NCI-H446 (cell line): ENCODE measurements at places on chromosomes 5 and 9.

DNA sequence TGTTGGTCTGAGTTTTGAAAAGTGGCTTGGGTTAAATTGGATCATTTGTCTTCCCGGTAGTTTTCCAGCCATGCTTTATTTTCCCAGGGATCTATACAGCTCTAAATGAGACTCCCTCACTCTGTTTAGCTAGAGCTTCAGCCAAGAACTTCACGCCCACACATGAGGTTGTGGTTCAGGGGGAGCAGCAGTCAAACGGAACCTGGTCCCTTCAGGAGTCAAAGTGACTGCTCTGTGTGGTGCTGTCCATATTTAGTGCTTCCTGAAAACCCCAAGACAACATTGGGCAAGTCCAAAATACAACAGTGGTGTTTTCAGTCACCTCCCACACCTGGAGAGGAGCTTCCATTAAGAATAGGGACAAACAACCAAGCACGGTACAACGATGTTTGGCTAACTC lies 90.5 kb downstream of the ANKH start:
- DNase-seq, result no peak

DNA sequence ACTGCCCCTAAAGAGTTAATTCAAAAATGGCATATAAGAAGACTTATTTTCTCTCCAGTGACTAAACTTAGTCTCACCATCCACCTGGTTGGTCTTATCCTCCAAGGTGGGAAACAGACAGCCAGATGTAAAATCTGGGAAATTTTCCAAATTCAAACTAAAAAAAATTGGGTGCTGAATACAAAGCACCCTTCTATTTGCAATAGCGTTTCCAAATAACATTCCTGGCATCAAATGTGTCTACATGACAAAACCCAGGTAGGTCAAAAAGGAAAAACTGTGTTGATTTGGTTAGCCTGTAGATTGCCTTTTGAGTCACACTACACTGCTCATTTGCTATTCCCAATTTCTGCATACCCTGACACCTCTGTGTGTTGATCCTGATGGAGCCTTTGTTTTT lies 252.2 kb downstream of the NR2F1-AS1 start:
- no peak for DNase-seq

- no peak for DNase-seq
These were observed 113.5 kb upstream of the PCA3 start for GRCh38 chr9:76650692-76651091.

- no peak for DNase-seq
These were observed 115.1 kb downstream of the CDC42SE2 start for GRCh38 chr5:131378721-131379541.

- no peak for DNase-seq
These were observed 110.5 kb downstream of the GAS1 start for GRCh38 chr9:86836797-86837196.

GRCh38 chr5:172550996-172551395 lies 90.1 kb upstream of the NEURL1B start:
- DNase-seq, result no peak

DNA sequence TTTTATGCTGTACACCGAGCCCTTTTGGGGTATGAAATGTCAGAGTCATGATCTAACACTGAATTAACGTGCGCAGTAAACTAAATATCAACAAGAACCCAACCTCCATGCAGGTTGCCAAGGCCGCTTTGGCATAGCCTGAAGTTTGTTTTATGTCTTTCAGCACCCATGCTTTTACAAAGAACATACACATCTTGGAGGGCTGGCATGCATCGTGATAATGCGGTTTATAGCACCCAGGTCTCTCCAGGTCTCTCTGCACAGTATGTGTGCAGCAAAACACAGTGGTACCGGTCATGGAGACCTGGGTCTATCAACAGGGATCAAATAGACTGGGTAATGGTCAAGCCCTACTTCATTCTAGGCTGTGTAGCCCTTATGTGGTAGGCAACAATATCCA lies 11.8 kb downstream of the NPR3 start:
- DNase-seq, result no peak

DNA sequence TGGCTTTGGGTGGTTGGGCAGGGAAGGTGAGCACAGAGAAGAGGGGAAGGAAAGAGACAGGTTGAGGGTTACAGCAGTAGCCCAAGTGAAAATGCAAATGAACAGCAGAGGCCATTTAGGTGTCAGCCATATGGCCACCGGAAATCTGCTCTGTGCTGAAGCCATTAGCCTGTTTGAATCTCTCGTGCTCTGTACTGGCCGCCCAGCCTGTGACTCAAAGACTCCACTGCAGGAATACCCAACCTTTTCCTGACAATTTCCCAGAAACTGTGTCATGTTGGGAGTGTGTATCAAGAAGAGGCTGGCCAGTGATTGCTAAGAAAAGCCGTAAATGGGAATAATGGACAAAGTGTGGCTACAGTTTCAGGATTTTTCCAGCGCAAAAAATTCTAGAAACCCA lies 35.9 kb upstream of the RAI14 start:
- no peak for DNase-seq

- DNase-seq, result peak; percentile 28
These were observed 73.2 kb upstream of the EPB41L4A start for GRCh38 chr5:112492291-112492690.

DNA sequence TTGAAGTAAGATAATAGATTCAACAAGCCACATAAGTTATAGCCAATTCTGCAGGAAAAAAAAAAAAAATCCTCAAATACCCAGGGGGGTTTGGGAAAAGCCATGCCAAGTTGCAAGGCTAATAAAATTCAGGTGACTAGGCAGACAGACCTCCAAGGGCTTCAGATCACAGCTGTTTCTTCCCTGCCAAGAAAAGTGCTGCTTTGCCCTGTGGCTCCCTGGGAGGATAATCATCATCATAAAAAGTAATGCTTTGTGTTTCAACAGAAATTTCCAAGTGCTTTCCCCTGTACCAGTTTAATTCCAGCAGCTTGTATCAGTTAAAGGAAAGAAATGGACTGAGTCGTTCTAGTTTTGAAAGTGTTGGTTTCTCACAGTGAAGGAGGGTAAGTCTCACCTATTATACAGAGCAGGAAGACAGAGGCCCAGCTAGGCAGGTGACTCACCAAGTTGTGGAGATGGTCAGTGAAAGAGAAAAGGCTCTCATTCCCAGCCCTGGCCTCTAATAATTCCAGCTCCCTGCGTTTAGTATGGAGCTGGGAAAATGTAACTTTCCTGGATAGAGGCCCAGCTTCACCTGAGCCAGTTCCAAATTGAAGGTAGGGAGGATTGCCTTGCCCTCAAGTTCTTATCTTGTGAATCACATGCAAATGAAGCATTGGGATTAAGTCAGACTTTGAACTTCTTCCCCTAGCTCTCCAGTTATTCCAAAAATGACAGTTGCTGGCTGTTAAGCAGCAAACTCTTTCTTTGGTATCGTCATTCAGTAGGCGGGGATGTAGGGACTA lies 263.4 kb downstream of the GRIA1 start:
- no peak for DNase-seq

GRCh38 chr5:40082313-40082712 lies 597.4 kb upstream of the PTGER4 start:
- no peak for DNase-seq

DNA sequence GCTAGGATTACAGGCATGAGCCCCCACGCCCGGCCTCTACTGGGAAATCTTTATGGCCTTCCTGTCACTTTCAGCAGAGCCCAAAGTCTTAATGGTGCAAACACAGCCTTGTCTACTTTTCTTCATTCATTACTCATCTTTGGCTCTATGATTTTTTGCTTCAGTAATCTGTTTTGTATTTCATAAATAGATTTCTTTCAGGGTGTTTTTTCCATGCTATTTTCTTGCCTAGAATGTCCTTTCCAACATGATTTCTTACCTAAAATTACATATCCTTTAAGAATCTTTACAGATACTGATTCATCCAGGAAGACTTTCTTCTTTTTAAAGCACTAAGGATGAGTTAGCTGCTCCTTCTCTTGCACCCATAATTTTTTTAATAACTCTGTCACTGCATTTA lies 213.0 kb downstream of the TAF11L14 start:
- DNase-seq, result no peak

DNA sequence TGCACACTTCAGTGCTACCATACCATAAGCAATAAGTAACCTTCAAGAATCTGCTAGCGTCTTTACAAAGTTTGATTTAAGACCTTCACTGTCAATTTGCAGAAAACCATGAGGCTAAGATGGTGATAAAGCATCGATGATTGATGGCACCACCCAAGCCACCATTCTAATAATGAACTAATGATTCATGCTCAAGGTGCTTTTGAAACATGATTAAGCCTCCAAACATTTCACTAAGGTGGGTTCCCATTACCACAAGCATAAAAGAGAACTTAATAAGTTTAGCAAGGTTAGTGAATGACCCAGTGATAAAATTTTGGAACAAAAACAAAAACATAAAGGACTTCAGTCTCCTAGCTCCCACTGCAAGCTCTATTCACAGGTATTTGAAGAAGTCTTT lies 214.7 kb downstream of the FBXL17 start:
- no peak for DNase-seq

DNA sequence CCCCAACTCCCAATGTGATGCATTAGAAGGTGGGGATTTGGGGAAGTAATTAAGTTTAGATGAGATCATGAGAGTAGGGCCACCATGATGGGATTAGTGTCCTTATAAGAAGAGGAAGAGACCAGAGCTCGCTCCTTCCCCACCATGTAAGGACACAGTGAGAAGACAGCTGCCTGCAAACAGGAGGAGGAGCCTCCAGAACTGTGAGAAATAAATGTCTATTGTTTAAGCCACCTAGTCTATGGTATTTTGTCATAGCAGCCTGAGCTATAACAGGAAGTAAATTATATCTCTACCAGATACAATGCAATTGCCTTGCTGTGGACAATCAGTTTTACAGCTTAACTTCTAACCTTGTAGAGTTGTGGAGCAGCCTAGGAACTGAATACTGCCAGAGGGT lies 58.0 kb downstream of the ANKRD33B start:
- DNase-seq, result no peak

DNA sequence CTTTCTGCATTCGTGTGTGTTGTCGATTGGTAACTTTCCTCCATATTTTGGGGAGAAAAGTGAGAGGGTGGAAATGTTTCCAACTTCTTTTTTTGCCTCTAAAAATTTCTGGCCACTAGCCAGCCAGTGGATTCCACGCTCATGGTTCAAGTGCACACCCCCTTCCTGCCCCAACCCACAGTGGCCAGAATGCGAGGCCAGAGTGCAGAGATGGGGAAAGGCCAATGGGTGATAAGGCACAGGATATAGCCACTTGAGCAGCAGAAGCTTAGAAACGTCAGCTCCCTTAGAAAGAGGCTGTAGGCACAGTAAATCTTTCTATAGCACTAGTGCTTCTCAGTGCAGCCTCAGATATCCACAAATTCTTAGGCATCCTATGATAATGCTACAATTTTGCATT lies 75.8 kb upstream of the ADRB2 start:
- DNase-seq, result no peak

DNA sequence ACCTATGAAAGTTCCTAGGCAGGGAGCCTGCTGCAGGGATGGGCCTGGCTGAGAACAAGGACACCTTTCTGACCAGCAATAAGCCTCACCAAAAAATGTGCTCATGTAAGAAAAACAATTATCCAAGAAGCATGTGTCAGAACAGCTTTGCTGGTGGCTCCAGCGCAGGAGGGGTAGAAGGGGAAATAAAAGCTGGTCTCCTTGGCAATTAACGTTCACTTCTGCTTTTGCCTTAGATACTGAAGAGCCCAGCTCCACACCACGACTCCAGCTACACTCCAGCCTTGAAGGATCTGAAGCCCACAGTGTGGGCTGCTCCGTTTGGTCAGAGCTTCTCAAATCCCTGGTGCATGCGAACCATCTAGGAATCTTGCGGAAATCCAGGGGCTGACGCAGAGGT lies 107.6 kb upstream of the PHYKPL start:
- DNase-seq, result no peak

DNA sequence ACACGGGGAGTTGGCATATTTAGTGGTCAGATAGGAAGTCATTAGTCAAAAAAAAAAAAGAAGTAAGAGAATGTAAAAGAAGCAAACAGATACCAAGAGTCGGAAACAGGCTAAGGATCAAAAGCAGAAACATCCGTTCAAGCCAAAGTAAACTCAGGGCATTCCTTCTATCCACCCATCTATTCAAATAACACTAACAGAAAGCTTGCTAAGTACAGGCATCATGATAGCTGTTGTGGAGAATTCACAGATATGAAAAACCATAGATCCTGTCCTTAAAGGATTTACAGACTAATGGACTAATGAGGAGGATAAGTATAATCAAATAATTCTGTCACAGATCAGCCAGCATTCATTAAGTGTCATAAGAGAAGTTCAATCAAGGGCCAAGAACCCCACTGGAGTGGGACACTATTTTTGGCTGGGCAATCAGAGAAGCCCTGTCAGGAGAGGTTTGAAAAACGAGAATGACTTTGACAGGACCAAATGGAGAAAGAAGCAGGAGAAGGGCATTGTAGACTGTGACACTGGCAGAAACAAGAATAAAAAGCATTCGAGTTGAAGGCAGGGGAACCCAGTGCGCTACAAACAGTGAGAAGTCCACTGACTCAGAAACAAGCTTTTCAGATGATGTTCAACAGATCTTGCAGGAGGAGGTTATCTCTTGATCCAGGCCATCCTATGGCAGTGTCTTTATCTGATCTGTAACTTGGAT lies 154.2 kb upstream of the TSLP start:
- DNase-seq, result no peak

DNA sequence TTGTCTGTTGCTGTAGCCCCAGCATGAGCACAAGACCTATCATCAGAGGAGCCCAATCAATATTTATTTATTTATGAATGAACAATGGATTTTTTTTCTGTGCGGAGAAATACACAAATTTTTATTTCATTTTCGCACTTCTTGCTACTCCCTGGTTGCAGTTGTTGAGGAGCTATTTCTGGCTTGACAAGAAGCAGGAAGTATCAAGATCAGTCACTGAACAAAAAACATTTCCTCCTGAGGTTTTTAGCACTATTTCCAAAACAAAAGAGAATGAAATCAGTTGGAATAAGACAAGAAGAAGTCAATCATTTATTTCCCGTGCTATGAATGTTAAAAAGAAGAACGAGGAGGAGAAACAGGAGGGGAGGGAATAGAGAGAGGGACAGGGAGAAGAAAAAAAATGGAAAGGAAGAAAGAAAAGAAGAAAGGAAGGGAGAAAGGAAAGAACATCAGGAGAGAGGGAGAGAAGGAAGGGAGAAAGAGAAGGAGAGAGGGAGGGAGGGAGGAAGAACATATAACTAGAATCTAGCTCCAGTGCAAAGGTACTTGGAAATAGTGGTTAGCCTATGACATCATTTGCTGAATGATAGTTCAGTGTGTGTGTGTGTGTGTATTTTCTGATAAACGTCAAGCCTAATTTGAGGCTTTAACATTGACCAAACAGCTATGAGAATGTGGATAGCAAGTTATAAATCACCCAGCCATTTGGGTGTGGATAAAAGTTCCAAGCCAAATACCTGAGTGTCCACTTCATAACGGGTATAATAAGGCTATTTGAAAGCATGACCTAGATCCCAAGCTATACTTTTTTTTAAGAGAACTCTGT lies 586.0 kb downstream of the EBF1 start:
- DNase-seq, result no peak

- no peak for DNase-seq
These were observed 7.6 kb downstream of the IL9 start for GRCh38 chr5:135887881-135888614.
